ENCODE measurements at places on chromosomes 3 and 15.

- DNase-seq, result no peak
Observed at GRCh38 chr3:23659274-23659673, 146.5 kb upstream of the UBE2E1 start.

DNA sequence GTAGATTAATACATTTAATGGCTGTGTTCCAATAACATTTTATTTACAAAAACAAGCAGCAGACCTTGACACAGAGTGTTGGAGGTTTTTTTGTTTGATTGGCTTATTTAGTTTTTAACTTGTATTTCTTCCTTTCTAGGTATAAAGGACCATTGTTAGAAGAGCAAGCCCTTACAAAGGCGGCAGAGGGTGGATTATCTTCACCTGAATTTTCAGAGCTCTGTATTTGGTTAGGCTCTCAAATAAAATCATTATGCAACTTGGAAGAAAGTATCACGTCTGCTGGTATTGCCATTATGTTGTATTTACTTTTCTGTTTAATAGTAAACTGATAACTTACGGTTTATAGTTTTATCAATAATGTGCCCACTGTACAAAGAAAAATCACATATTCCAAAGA lies 10.0 kb downstream of the FAM98B start:
- DNase-seq, result peak; percentile 73

GRCh38 chr15:65512189-65512588 lies 5.3 kb downstream of the DPP8 start:
- no peak for DNase-seq

- no peak for DNase-seq
Observed at GRCh38 chr3:297585-297984, 101.0 kb downstream of the CHL1 start.

DNA sequence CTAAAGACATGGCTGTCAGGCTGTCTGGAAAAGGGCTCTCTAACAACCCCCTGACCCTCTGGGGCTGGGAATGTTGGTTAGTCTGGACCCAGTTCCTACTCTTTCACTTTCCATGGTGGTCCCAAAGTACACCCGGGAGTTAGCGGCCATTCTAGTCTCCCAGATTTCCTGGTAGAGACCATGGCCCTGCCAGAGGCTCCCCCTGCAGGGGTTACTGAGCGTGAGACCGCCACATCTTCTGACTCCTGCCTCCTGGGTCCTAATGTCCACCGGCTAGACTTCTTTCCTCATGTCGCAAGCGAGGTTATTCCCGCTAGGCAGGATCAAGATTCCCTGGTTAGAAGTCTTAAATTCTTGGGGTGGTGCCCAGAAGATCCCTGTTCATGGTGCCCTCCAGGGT lies 540.0 kb upstream of the ROBO1 start:
- DNase-seq, result peak; percentile 2

- DNase-seq, result no peak
Observed at GRCh38 chr15:85879334-85880163, 84.8 kb upstream of the KLHL25 start.

DNA sequence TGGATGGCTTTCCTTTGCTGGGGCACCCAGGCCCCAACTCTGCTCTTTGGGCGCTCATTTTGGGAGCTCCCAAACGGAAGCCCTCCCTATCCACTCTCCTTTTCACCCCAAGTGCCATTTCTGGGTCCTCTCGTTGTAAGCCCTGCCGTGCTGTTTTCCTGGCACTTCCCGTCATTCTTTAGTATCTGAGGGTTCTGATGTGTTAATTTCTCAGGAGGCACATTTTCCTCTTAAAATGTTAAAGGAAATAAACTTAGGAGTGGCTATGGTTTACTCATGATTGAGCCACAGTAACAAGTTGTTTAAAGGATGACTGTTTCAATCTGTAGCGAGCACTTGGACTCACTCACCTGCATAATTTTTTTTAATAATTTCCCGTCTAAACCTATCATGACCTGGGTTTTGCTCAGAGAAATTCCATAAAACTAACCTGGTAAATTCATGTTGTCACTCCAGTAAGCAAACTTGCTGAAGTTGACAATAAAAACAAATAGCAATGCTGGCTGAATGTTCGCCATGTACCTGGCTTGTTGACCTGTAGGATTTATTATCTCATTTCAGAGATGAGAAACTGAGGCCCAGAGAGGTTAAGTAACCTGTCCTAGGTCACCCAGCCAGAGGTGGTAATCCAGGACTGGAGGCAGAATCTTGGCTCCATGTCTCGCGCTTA lies 10.6 kb downstream of the ALDH1A3 start:
- no peak for DNase-seq

- DNase-seq, result peak; percentile 2
Observed at GRCh38 chr15:75727851-75728715, 15.4 kb upstream of the CSPG4 start.

- DNase-seq, result no peak
Observed at GRCh38 chr3:20235796-20236195, 49.8 kb upstream of the SGO1 start.

- DNase-seq, result no peak
Observed at GRCh38 chr3:7285505-7285904, 424.6 kb downstream of the GRM7 start.

- DNase-seq, result no peak
Observed at GRCh38 chr15:45914425-45914824, 279.6 kb downstream of the SQOR start.

DNA sequence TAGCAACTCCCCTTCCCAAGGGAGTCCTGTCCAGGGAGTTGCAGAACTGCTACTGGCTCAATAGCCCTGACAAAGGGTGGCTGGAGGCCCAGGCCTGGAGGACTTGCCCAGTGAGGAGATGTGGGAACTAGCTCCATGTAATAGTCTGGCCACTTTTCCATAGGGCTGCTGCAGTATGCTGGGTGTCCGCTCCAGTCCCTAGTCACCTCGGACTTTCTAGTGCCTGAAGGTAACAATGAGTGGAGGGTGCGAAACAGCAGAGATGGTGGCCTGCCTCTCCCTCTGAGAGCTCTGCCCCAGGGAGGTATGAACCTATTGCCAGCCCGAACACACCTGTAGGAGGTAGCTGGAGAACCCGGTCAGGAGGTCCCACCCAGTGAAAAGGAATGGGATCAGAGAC lies 42.0 kb upstream of the GCSAM start:
- no peak for DNase-seq

DNA sequence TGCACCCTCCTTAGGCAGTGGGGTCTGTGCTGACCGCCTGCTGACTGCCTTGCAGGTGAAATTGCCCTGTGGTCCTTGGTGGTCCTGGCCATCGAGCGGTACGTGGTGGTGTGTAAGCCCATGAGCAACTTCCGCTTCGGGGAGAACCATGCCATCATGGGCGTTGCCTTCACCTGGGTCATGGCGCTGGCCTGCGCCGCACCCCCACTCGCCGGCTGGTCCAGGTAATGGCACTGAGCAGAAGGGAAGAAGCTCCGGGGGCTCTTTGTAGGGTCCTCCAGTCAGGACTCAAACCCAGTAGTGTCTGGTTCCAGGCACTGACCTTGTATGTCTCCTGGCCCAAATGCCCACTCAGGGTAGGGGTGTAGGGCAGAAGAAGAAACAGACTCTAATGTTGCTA lies 2.4 kb downstream of the RHO start:
- DNase-seq, result no peak

All from NCI-H1930 (cell line).